ENCODE measurements at places on chromosomes 1 and 21.

GRCh38 chr1:25903986-25904385 is 2.2 kb downstream of the STMN1 start:
- no peak for DNase-seq

GRCh38 chr1:56927171-56927570 is 38.6 kb downstream of the C8B start:
- no peak for DNase-seq

DNA sequence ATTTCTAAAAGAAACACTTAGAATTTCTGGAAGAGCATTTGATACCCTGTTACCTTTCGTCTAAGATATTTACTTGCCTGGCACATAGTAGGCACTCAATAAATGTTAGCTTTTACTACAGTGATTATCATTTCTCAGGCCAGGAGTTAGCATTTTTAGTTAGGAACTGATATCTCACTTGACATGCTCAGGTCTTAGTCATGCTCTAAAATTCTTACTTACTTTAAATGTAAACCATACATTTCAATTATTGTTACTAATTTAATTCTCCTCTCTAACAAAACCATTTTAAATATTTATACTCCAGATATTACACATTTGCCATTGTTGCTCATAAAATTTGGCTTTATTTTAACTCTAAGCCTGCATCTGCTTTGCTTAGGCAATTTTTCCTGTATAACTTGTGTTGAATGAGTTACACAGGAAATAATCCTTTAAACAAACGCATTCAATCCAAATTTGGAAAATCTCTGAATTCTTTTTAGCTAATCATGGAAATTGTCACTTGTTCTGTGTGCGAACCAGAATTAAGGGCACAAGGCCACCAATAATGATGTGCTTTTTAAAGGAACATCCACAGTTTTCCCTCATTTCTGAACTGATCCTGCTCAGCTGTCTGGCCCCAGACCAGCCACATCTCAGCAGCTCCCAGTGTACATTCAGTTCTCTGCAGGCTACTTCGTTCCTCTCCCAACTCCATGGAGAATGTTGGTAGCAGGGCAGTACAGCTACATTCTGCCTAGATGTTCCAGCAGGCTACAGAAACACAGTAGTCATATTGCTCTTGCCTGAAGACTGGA is 15.6 kb downstream of the NIBAN1 start:
- peak; percentile 36 for DNase-seq

- DNase-seq, result no peak
These were observed 71.0 kb upstream of the ZP4 start for GRCh38 chr1:237961754-237962153.

GRCh38 chr21:15688809-15689208 is 41.0 kb upstream of the USP25 start:
- no peak for DNase-seq

GRCh38 chr1:56432166-56432971 is 147.0 kb downstream of the PLPP3 start:
- no peak for DNase-seq

DNA sequence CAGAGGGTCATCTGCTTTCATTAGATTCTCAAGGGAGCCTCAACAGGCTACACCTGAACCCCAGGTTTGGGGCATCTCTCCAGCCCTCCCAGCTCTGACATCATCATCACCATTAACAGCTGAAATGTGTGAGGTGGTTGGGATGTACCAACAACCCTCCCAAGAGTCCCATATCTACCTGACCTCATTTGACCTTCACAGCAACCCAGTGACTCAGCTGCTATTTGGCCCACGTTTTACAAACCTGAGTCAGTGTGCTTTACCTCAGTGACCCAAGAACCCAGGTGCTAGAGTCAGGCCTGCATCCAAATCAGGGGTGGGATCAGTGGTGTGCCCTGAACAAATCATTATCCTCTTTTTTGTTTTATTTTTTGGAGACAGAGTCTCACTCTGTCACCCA is 53.3 kb upstream of the TINAGL1 start:
- no peak for DNase-seq

GRCh38 chr21:42863504-42863870 is 15.9 kb downstream of the WDR4 start:
- DNase-seq, result no peak
